Kidney (tissue), 22 donors: ENCODE measurements at places on chromosomes 3 and 15. TPM values are rescaled to one million over a fixed set of nuclear protein-coding genes. Genes with fewer than 3 reads are reported as not detected.

The MBNL1 gene
- 167 TPM for total RNA-seq

The CPLX3 gene
- total RNA-seq: not detected

The PCOLCE2 gene
- total RNA-seq: 1.9 TPM

The KCNAB1 gene
- total RNA-seq: 6.6 TPM

The CYP1A2 gene
- not detected for total RNA-seq

The FHIT gene
- 20.2 TPM for total RNA-seq

The TEX55 gene
- not detected for total RNA-seq

The PPM1L gene
- total RNA-seq: 13.8 TPM

The ACAN gene
- 10.3 TPM for total RNA-seq

The CGNL1 gene
- total RNA-seq: 81.5 TPM

The MITF gene
- 52.6 TPM for total RNA-seq

The SOX14 gene
- not detected for total RNA-seq

DNA sequence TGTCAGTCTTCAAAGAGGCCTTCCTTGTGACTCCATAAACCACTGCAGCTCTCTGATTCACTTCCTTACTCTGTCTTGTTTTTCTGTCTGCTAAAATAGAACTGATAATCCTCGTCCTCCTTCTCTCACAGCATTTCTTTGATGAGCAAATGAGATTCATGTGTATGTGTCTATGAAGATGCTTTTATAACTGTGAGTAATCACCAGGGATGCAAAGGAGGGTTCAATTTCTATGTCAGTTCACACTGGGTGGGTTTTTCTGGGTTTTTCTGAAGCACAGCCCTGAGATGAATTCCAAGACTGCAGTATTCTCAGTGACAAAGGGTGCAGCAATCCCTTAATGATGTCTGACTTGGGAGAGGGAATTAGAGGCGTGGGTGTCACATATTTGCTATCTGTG is 746.6 kb upstream of the CFAP20DC start:
- DNase-seq: no peak

DNA sequence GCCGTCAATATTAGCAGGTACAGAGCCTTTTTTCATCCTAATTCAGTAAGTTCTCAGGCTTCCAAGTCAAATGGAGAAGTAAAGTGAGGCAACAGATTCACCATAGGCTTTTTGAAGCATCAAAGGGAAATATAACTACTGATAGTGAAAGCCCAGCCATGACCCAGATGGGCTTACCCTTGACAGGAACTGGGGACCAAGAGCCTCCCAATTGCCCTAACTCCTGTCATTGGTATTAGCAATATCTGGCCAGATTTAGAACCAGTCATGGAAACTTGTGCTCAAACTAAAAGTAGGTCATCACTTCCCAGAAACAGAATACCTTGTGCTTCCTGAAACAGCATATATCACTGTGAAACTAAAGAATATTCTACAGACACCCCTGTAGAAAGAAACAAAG is 33.0 kb downstream of the NME9 start:
- DNase-seq: no peak

DNA sequence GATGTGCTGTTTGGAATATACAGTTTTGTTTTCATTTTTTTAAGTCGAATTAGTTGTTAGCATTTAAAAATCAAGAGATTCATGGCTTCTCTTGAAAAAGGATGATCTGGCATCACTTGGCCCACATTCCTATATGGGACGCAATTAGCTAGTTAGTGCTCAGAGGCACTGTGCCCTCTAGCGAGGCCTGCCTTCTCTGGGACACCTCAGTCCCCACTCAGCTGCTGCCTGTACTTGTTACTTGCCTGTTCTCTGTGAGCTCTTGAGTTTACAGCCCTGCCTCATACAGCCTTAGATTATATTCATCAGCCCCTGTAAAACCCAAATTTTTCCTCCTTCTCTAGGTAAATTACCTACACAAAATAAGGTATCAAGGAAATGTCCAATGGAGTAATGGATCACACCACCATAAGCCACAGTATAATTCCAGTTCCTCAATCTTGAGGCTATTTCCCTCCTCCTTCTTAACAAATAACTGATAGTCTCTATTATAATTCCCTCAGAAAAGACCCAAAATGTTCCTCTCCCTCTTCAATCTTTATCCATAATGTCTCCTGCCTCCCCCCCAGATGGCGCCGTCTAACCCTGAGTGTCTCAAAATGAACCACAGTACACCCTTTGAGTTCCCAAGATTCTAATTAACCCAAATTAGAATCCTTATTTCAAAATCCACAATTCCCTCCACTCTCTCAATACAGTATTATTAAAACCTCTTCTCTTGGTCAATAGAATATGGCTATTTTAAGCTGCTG is 2.7 kb downstream of the ZMAT3 start:
- DNase-seq: no peak

- DNase-seq: no peak
These were observed 326.8 kb upstream of the SOX2 start for GRCh38 chr3:181384970-181385369.

DNA sequence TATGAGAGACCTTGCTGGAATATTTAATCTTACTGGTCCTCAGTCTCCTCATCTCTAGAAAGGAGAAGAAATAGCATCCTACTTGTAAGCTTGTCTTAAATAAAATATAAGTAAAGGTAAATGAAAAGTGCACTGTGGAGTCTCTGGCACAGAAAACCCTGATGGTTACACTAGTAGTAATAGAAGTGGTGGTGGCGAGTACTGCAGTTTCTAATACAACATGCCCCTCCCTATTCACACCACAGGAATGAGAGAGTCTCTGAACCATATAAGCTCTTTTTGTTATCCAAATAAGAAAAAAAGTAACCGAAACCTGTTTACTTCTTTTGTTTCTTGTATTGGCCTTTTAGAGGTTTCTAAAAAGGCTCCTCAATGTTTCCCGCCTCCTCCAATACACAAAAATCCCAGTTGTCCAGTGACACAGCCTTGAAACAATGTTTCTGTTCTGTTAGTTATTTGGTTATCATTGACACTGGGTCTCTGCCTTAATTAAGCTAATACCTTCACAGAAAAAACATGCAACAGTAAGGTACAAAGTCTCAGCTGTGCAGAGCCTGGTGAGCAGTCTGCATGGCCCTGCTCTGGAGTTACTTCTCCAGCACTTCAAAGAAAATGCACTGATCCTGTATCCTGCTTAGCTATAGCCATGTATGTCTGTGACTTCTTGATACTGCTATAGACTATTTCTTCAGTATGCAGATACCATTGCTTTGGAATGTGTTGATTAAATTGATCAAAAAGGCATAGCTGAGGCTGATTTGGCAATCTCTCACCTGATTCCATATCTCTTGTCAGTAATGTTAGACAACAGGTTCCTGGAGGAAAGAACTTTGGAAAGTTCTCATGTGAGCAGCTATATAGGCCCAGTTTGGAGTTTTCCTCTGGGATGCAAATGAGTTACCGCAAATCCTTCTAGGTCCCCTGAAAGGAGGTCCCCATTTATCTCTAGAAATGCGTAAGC is 315.6 kb upstream of the IL12A start:
- DNase-seq: no peak

DNA sequence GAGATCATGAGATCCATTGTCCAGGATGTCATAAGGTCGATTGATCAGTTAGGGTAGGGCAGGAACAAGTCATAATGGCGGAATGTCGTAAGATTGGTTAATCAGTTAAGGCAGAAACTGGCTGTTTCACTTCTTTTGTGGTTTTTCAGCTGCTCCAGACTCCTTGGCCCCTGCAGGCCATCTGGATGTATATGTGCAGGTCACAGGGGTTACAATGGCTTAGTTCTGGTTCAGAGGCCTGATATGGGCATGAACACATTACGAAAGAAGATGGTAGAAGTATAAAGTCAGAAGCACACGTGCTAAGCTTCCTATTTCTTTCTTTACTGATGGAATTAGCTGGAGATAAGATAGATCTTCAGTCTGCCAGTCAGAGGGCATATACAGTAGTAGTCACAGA is 315.4 kb upstream of the LRRC3B start:
- no peak for DNase-seq

DNA sequence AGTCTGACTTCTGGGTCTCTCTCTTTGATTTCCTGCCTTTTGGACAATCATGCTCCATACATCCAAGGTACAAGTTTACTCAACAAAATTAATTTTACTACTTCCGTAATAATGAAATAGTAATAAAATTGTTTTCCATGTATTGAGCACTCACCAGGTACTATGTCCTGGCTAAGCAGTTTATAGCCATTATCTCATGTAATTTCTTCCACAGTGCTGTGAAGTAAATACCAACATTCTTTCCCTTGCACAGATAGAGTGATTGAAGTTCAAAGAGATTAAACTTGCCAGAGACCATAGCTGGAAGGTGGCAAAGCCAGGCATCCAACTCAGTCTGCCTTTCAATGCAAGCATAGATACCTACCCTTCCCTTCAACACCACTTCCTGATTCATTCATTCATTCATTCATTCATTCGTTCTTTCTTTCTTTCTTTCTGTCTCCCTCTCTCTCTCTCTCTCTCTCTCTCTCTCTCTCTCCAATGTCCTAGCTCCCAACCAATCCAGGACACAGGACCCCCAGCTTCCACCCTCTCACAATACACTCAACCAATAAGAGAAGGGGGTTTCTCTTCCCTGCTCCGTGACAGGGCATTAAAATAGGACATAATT is 12.4 kb downstream of the THRB start:
- DNase-seq: no peak

GRCh38 chr3:42032693-42033349 is 58.3 kb upstream of the TRAK1 start:
- peak; percentile 88 for DNase-seq

DNA sequence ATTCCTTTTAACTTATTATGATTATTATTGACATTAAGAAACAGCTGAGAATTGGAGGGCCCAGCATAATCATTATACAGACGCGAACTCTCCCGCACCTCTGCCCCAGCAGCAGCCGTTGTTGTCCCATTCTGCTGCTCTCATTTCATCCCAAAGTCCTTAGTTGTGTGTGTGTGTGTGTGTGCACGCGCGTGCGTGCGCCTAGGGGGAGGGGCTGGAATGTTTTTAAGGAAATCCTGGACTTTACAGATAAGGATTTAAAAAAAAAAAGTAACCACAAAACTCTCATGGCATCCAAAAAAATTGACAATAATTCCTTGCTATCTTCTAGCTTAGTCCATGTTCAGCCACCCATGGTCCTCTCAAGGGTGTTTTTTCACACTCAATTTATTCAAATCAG is 134.2 kb downstream of the WNT7A start:
- DNase-seq: no peak
